Esophagus squamous epithelium (tissue), 5 donors: ENCODE measurements at places on chromosomes 5 and 9.

- no peak for DNase-seq
Measured at GRCh38 chr5:112628214-112628980, 109.3 kb upstream of the APC start.

GRCh38 chr9:34957492-34958410 lies at the start of gene PHF24:
PHF24 (plus strand) TSS chr9:34958285; CDS start chr9:34971299, 13,014 bp downstream.
- DNase-seq: no peak

- DNase-seq: no peak
Measured at GRCh38 chr9:98067184-98067583, 10.7 kb downstream of the NANS start.

DNA sequence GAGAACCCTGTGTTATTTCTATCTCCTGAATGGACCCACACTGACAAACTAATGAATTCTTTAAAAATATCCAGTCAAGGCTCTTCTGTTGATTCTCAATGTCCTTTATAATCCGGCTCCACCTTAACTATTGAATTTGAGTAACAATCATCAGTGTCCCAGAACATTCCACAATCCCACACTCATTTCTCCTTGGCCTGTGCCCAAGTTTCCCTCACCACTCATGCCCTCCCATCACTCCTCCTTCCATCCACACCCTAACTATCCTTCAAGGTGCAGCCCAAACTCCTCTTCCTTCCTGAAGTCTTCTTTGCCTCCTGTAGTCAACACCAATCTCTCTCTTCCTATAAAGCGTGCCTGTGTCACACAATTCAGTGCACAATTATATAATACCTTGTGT lies 106.1 kb downstream of the NUDT12 start:
- DNase-seq: no peak

GRCh38 chr9:68997666-68998065 lies 16.2 kb downstream of the PRKACG start:
- no peak for DNase-seq

- no peak for DNase-seq
Measured at GRCh38 chr9:81847181-81847915, 80.9 kb upstream of the SPATA31D4 start.

DNA sequence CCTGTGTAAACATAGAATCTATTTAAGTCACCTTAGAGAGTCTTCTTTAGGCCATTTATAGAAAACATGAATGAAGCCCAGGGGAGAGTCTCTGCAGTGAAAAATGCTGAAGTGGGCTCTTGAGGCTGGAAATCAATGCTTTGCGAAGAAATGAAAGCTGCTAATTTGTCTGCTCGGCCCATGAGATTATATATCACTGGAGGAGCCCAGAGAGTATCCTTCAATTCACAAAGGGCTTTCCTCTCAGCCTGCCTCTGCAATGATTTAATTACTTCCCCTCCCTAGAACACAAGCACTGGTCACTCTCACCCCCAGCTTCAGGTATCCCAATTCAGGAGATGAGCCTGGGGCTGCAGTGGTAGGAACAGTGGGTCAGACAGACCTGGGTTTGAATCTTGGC lies 8.2 kb upstream of the DRD1 start:
- DNase-seq: no peak

DNA sequence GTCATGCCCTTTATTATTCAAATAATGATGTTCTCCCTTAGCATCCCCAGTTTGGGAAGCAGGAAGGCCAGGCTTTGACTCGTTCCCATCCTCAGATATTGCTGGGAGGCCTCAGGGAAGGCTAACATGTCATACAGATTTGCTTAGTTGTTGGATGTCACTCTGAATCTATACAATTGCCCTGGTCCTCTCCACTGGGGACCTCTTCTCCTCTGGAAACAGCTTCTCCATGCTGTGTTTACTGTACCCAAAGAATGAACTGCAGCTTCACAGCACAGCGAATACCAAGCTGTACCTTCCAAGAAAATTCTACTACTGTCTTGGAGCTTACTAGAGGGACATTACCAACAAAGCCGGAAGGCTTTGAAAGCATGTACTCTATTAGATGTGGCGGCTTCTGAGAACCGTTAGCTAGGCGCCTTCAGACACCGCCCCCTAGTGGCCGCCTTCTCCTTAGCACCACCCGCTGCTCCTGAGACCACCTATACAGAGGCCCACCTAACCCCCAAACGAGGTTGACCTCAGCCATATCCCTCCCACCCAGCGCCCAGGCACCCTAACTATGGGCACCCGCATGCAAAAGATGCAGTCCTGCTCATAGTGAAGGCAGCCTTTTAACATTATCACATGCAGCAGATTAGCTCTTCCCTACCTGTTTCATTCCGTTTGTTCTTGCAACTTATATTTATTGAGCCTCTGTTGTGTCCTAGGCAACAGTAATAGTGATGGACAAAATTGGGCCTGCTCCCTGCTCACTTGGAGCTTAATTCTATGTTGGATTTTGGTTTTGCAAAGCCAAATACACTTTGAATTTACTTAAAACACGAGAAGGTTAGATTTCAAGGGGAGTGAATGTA lies 34.9 kb upstream of the FOXI1 start:
- no peak for DNase-seq

GRCh38 chr5:7597059-7597642 lies 201.2 kb downstream of the ADCY2 start:
- DNase-seq: no peak
